ENCODE measurements at places on chromosomes 5 and 9. TPM values are rescaled to one million over a fixed set of nuclear protein-coding genes. Genes with fewer than 3 reads are reported as not detected.

Gene FOXD4L4
- not detected for polyA plus RNA-seq

Gene PCDHGC4
- polyA plus RNA-seq, result 2.8 TPM

Gene F2RL2
- 0.69 TPM for polyA plus RNA-seq

Gene GABRG2
- 0.11 TPM for polyA plus RNA-seq

Gene CCDC192
- polyA plus RNA-seq, result 1.5 TPM

Gene C9orf50
- 0.75 TPM for polyA plus RNA-seq

Gene CCNI2
- polyA plus RNA-seq, result 3.7 TPM

Gene UTP15
- polyA plus RNA-seq, result 19.9 TPM

Gene FOXD4L5
- polyA plus RNA-seq, result 0.25 TPM

Gene PLAC8L1
- polyA plus RNA-seq, result 2.6 TPM

Gene MAMDC2
- 6.6 TPM for polyA plus RNA-seq

Gene AMBP
- polyA plus RNA-seq, result 1.1 TPM

Gene MUSK
- polyA plus RNA-seq, result 0.09 TPM

Gene SRA1
- polyA plus RNA-seq, result 22.3 TPM

Gene CYSRT1
- 19.8 TPM for polyA plus RNA-seq

Gene GLDC
- polyA plus RNA-seq, result 19.6 TPM

Gene SHISAL2B
- not detected for polyA plus RNA-seq

Gene SYK
- polyA plus RNA-seq, result 27.4 TPM

Gene SV2C
- 0.69 TPM for polyA plus RNA-seq

Gene AFAP1L1
- polyA plus RNA-seq, result 17.5 TPM

Gene SPINK5
- polyA plus RNA-seq, result 0.86 TPM

Gene IL3
- not detected for polyA plus RNA-seq

Gene NMUR2
- not detected for polyA plus RNA-seq

Gene NSG2
- 1.9 TPM for polyA plus RNA-seq

Gene SLF1
- 16.1 TPM for polyA plus RNA-seq

Gene SLC23A1
- polyA plus RNA-seq, result 10.1 TPM

Gene CCL27
- polyA plus RNA-seq, result 0.44 TPM

Gene PCBD2
- 17.0 TPM for polyA plus RNA-seq

Gene IFT74
- polyA plus RNA-seq, result 38.5 TPM

Gene SAXO1
- 0.14 TPM for polyA plus RNA-seq

Gene CATSPER3
- polyA plus RNA-seq, result 1.1 TPM

Gene SPEF2
- 68.3 TPM for polyA plus RNA-seq

Gene ZNF883
- 9.8 TPM for polyA plus RNA-seq

Gene GABRA1
- 0.09 TPM for polyA plus RNA-seq
